ENCODE measurements at places on chromosomes 3 and 15.
A peak's percentile ranks its signal among the peaks of the same experiment; 100 is the strongest.

- DNase-seq, result no peak
Measured at GRCh38 chr3:8784676-8785435, 15.4 kb upstream of the OXTR start.

GRCh38 chr3:72848703-72849081, 447 bp upstream of the SHQ1 start:
- peak; percentile 65 for DNase-seq

- DNase-seq, result peak; percentile 17
Measured at GRCh38 chr3:117510396-117510795, 800.8 kb downstream of the TUSC7 start.

DNA sequence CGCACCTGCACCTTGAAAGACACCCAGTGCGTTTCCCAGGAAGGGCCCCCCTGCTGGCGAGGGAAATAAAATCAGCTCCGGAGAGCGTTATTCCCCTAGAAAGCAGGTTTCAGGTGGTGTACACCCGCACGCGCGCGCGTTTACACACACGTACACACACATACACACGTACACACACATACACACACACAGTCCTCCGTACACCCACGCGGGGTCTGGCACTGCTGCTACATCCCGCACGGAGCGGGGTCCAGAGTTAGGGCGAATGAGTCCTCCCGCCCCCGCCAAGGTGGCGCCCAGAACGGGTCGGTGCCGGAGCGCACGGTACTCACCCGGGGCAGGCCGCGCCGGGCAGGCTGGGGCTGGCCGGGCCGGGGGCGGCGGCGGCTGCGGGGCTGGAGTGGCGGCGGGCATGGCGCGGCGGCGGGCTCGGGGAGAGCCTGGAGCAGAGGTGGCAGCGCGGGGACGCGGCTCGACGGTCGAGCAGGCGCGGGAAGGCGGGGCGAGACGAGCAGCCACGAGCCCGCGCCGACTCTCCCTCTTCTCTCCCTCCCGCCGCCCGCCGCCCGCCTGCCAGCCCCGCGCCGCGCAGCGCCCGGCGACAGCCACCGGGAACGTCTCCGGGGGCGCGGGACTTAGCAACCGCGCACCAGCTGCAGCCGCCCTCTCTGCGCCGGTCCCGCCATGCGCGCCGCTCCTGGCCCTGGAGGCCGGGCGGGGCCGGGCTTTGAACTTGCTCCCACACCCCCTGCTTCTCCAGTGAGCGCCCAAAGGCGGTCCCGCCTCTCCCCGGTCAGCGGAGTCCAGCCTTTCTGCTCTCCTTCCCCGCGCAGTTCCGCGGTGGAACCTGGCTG, at the start of gene DCLK3:
TSS of gene DCLK3 (minus strand) at position 704 of the 854 bp plus-strand sequence. CDS start at position 414, 290 bp downstream.
- DNase-seq, result no peak

DNA sequence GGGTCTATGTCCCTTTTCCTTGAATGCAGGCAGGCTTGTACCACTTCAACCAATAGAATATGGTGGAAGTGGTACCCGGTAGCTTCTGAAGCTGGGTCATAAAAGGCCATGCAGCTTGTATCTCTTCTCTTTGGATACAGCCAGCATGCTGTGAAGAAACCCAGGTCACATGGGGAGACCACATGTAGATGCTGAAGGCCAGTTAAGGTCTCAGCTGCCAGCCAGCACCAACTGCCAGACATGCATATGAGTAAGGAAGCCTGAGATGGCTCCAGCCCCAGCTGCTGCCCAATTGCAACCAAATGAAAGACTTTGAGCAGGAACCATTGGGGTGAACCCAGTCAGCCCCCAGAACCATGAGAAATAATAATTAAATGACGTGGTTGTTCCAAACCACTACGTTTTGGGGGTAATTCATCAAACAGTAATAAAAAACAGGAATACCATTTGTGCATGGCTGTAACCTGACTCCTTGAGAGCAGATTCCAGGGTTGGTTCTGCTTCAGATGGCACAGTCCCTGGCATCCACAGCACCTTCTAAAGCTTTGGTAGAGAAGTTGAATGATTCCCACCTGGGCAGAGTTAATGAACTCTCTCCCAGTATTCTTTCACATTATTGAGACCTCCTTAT, 3.8 kb downstream of the RBP2 start:
- no peak for DNase-seq

DNA sequence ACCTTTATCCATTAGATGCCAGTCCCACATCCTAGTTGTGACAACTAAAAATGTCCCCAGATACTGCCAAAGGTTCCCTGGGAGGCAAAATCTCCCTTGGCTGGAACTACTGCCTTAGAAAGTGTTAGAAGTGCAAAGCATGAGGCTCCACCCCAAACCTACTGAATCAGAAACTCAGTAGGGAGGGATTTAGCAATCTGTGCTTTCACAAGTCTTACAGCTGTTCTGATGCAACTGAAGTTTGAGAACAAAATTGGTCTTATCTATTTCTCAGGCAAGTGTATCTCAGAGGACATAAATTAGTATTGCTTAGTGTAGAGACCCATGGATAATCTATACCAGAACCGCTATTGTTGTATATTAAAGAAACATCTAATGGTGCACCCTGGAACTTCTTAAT, 70.2 kb downstream of the CLDN1 start:
- no peak for DNase-seq

DNA sequence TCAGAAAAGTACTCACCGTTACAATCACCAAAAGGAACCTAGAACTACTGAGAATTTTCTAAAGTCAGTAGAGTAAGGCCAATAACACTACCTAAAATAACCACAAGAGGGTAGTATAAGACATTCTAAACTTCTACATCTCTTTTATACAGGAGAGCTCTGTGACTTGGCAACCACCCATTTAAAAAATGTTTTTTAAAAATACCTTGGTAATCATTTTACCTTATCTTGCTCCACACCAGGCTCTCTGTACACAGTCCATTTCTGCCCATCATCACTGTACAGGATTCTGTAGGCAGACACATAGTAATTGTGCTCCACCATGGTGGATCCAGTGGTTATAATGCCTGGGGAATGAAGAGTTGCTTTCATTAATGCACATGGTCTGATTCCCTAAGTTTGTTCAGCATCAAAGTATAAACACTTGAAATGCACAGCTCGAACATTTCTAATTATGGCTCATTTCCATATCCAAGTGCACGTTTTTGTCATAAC, 54.5 kb downstream of the ST3GAL6 start:
- DNase-seq, result peak; percentile 74

DNA sequence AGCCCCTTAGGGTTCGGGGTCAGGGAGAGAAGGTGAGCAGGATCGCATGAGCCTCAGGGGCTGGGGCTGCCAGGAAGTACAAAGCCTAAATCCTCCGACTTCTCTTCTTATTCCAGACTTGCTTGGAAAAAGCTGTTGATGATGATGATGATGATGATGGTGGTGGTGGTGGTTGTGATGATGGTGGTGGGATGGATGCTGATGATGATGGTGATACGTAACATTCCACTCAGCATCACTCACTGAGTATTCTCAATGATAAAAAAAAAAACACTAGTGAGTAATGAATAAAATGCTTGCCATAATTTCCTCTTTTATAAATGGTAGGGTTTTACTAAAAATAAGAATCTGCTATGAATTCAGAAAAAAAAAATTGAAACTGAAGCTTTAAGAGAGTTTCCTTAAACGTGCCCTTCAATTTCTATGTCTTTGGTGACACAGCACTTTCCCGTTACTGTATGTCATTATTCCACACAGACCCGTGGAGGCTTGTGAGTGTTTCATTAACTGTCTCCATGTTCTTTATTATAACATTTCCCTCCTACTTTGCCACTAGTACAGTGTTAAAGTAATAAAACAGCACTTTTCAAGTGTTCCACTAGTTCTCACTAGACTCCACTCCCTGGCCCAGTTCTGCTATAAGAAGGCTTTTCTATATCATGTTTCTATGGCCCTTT, 5.4 kb upstream of the ACAN start:
- DNase-seq, result no peak

- DNase-seq, result no peak
Measured at GRCh38 chr3:6108957-6109356, 752.0 kb upstream of the GRM7 start.

GRCh38 chr15:44550256-44550655, 13.3 kb downstream of the EIF3J start:
- DNase-seq, result peak; percentile 75

DNA sequence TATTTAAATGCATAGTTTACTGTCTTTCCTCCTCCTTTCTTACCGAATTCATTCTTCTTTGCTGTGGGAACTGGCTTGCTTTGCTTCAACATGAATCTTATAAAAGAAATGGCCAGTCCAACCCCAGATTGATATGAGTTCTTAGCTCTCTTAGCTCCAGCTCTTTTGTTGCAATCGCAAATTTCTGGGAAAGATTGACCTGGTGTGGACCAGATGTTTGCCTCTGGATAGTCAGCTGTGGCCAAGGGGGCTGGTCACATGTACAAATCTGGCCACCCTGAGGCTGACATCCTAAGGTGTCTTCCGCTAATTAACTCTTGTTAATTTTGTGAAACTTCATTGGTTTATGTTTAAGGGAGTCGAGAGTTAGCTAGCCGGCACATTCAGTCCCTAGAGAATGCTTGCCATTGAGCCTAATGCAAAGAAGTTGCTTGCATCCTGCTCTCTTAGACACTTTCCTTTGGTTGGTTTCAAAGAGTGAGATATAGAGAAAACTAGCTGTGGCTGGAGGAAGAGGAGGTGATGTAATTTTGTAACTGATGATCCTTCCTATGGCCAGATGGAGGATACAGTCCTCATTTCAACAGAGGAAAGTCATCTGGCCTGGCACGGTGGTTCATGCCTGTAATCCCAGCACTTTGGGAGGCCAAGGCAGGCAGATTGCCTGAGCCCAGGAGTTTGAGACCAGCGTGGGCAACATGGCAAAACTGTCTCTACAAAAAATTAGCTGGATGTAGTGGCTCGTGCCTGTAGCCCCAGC, 162.4 kb downstream of the ADAMTSL3 start:
- no peak for DNase-seq

GRCh38 chr15:57555270-57555669, 36.4 kb upstream of the MYZAP start:
- no peak for DNase-seq

DNA sequence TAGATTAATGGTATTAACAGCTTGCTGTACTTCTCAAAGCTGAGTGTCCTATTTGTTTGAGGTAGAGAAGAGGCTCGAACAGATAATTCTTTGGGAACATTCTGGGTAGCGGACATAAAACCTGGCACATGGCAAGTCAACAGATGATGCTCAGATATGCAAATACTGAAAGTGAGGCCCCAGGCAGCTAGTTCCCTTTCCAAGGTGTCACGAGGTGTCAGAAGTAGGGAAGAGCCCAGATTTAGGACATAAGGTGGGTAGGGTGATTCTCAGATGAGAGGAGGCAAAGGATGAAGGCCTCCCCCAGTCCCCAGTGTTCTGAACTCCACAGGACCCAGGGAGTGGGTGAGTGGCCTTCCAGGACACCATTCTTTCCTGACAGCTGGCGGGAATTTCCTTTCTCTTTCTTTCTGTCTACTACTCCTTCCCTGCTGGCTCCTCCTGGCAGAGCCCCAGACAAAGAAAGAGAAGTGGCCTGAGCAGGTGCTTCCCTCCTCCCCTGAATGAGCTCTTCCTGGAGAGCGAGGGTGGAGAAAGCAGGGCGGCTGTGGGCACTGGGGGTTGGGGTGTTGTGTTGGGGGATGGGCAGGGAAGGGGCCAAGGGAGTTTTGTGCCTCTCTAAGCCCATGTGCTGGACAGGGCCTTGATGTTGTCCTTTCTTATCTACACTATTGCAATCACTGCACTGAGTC, 87.5 kb downstream of the CORO2B start:
- no peak for DNase-seq

DNA sequence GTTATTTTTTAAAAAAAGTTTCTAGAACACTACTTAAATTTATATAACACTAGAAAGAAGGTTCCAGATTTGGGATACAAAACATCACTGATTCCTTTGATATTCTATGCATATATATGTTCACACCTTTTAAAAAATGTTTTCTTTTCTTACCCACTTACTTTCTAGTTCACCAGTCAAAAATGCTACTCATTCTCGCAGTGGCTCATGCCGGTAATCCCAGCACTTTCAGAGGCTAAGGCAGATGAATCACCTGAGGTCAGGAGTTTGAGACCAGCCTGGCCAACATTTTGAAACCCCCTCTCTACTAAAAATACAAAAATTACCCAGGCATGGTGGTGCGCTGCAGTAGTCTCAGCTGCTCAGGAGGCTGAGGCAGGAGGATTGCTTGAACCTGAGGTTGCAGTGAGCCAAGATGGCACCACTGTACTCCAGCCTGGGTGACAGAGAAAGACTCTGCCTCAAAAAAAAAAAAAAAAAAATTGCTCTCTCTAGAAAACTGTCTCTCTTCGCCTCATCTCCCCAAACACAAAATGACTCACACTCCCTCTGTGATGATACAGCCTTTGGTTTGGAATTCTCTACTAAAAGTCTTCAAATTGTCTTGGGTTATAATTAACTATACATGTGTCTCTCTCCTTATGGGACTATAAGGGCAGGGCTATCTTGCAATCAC, 52.6 kb upstream of the TGFBR2 start:
- peak; percentile 60 for DNase-seq

DNA sequence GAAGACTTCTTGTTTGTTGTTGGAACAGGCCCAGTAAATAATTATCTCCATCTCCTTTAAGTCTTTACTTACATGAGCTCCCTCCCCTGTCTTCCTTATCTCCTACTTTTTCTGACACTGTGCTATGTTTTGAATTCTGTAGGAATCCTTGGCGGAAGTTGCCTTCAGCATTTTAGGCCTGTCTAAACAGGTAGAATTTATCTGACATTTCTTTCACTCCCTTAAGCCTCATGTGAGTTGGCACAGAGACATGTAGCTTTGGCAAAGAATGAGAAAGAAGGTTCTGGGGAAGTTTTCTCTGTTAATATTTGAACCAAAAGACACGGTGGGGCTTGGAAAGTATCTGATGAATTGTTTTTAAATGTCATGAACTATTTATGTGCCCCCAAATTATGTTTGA, 8.1 kb downstream of the MCTP2 start:
- DNase-seq, result no peak

- DNase-seq, result no peak
Measured at GRCh38 chr3:134803051-134803505, 8.0 kb downstream of the EPHB1 start.

GRCh38 chr3:11288786-11289637, 16.8 kb downstream of the ATG7 start:
- peak; percentile 94 for DNase-seq

DNA sequence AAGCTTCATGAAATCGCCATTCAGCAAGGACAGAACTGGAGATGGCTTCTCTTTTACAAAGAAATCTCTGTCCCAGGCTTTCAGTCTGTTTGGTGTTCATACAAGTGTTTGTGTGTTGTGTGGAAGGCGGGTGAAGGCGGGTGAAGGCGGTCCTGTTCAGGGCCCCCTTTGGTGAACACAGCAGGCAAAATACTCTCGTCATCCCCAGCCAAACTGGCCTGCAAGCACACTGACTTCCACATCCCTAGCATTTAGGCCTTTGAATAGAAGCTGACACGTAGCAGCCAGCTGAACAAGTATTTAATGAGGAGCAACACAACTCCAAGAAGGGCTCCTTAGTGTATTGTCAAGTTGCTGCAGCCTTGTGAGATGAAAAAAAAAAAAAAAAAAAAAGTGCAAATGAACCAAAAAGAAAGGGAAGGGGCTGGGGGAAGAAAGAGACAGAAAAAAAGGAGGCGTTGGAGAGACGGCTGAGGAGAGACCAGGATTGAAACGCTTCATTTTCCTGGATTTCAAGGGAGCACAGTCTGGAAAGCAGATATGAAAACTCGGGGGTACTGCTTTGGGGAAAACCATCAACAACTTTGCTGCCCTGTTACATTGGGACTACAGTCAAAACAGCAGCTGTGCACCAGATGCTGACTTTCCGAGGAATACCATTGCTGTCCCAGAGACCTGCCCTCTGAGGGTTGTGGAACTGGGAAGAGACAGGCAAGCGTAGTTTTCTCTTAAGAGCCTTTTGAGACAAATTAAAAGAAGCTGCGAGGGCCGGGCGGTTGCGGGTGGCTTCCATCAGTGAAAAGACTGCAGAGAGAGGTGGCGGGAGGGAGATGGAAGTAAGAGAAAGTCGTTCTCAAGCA, 74.6 kb downstream of the TGFBR2 start:
- no peak for DNase-seq

- DNase-seq, result no peak
Measured at GRCh38 chr3:78832785-78833204, 935.0 kb downstream of the ROBO1 start.
